H9 (cell line): ENCODE measurements at places on chromosomes 7 and 10.

- peak; percentile 88 for DNase-seq
Measured at GRCh38 chr10:125521721-125522680, 161.0 kb downstream of the TEX36 start.

- DNase-seq: no peak
Measured at GRCh38 chr10:127995939-127996338, 89.0 kb downstream of the PTPRE start.

DNA sequence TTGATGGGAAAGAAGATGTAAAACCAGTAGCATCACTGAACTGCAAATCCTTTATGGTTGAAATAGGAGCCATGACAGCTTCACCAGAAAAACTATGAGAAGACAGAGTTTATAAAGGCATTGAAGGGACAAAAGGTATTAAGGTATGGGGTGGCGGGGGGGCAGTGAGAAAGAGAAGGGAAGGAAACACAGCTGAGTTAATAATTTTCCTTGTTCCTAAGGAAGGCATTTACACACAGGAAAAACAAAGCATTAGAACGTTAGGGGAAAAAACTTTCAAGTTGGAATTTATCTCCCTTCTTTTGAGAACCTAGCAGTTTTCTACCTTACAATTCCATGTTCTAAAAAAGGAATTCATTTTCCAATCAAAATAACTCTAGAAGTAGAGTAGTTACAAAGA, 4.4 kb downstream of the LARP4B start:
- no peak for DNase-seq

DNA sequence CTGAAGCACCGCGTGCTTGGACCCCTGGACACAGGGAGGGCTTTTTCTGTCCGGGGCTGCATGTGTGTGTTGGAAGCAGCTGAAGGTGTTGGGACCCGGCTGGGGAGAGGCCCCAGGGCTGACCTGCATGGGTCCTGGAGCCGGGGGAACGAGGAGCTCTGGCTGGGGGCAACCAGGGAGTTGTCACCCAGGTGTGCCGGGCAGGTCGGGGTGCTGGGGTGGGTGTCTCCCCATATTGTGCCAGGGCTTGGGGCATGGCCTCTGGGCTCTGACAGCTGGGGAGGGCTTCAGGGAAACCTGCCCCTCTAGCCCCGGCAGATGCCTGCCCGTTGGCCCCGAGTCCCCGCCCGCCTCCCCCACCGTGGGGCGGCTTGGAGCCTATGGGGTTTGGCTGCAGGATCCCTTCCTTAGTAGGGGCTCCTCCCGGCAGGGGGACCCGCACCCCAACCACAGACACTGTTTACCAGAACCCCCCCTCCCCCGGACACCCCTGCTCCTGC, 42.3 kb downstream of the UNCX start:
- DNase-seq: no peak

DNA sequence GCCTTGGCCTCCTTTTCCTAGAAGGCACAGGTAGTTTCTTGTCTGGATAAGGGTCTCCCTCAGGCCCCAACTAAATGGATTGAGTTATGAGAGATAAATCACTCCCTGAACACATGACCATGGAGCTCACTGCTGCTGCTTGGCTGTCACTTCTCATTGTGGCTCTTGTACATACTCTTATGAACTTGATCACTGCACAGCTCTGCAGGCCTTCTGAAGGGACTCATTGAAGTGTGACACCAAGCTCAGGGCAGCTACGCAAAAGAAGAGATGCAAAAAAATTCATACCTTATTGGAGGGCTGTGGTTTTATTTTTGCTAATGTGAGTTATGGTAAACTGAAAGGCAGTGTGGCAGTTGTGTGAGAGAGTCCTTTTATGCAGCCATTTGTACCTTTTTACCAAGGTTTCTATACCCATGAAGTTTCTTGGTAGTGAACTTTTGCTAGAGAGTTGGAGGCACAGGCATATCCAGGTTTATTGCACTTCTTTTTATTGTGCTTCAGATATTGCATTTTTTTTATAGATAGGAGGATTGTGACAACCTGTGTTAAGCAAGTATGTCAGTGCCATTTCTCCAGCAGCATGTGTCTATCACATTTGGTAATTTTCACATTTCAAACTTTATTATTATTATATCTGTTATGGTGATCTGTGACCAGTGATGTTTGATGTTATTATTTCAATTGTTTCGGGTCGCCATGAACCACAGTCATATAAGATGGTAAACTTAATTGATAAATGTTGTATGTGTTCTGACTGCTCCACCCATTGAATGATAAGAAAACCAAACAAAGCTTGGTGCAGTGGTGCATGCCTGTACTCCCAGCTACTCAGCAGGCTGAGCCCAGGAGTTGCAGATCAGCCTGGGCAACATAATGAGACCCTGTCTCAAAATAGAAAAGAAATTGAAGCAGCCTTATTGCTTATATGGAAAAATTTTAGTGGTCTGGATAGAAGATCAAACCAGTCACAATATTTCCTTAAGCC, 100.6 kb downstream of the LRRC4 start:
- no peak for DNase-seq

DNA sequence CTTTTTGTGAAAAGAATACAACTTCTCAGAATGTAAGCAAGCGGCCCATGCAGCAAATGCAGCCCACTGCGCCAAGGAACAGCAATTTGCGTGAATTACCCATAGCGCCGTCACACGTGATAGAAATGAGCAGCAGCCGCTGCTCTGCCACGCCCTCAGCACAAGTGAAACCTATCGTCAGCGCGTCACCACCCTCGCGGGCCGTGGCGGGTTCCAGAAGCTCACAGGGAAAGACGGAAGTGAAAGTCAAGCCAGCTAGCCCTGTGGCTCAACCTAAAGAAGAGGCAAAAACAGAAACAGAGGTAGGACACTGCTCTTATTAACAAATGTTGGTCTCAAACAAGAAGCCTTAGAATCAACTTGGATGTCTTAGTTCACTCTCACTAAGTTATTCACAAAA, 70.5 kb downstream of the SHH start:
- no peak for DNase-seq

DNA sequence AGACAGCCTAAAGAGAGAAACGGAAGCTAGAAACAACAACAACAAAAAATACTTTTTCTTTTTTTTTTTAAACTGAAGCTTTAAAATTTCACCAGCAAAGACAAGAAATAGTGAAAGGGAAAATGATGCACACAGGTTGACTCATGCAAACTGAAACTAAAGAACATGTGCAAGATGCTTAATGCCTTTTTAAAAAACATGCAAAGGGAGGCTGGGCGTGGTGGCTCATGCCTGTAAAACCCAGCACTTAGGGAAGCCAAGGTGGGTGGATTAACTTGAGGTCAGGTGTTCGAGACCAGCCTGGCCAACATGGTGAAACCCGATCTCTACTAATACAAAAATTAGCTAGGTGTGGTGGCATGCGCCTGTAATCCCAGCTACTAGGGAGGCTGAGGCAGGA, 15.1 kb upstream of the CUBN start:
- no peak for DNase-seq

DNA sequence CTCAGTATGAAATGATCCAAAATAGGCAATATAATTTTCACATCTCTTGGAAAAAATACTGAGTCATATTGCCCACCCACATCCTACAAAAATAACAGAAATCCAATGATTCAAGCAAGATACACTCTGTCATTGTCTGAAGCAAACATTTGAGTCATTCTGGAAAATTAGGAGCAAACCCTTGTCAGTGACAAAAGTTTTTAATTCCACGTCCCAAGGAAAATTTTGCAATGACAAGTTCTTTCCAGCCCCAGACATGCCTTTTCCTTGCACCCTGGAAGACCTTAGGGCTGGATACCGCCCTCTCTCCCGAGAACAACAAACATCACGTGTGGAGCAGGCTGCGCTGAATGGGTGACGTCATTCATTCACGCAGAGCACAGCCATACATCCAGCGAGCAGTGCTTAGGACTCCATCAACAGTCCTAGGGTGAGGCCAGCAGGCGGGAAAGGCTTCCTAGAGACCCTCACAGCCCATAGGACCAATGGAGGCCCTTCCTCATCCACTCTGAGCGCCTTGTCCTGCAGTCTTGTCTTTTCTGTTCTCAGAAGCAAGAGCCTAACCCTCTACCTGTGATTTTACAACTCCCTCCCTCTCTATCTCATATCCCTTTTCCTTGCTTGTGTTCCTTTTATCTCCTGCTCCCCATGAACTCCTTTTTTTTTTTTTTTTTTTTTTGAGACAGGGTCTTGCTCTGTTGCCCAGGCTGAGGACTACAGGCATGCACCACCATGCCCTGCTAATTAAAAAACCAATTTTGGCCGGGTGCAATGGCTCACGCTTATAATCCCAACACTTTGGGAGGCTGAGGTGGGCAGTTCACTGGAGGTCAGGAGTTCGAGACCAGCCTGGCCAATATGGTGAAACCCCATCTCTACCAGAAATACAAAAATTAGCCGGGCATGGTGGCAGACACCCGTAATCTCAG, 23.5 kb upstream of the KDM7A start:
- DNase-seq: no peak

DNA sequence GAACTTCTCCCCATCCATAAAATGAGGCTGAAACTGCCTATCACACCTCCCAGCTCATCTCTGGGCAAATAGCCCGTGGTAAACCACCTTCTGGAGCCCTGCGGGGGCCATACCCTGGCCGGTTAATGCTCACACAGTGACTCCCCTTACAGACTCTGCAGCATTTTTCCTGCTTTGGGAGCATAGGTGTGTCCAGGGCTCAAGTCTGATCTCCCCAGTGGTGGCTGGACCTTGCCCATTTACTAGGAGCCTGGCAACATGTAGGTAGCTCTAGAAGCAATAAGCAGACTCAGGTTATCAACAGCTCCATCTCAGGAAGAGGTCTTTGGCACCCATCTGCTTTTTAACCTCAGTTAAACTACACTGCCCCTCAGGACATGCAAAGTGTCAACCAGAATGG, 5.5 kb upstream of the CDHR1 start:
- DNase-seq: no peak
